ENCODE measurements at places on chromosomes 2 and 18. TPM values are rescaled to one million over a fixed set of nuclear protein-coding genes. Genes with fewer than 3 reads are reported as not detected.

DNA sequence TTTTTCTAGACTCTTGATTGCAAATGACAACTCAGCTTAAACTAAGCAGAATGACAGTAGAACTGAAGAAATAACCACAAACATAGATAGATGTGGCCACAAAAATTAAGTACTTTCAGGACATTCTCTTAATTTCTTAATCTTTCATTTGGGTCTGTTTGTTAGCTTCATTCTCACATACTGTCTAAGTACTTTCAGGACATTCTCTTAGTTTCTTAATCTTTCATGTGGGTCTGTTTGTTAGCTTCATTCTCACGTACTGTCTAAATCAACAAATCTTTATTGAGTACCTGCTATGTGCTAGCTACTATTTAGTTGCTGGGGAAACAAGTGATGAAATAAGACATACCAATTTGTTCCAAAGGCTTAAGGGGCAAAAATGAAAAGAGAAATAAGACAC lies 35.1 kb downstream of the FAM117B start:
- DNase-seq = no peak

The SERPINB3 gene
- not detected for total RNA-seq

The STON1 gene
- total RNA-seq = 15.6 TPM

The PLGLB1 gene
- 2.9 TPM for total RNA-seq

Data from osteoblast (primary cell).